Stimulated activated CD4-positive, alpha-beta T cell treated with anti-CD3 and anti-CD28 coated beads, Interleukin-4, amount 100 ng/mL, for 1 hour (primary cell): ENCODE measurements at places on chromosomes 1 and 21.

DNA sequence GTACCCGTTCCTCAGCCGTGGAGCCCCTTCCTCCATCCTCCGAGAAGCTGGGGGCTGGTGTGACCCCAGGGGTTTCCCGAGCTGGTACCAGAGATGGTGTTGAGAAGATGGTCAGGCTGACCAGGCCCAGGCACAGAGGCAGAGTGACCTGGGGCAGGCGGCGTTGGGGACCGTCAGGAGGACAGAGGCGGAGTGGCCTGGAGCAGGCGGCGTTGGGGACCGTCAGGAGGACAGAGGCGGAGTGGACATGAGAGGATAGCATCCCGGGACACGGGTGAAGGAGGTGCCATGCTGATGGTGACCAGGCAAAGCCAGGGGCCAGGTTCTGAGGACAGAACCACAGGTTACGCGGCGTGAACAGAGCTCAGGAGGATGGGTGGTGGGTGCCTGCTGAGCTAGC, 75.9 kb upstream of the TTC34 start:
- no peak for DNase-seq

- no peak for DNase-seq
Observed at GRCh38 chr1:238438311-238439270, 547.9 kb upstream of the ZP4 start.

DNA sequence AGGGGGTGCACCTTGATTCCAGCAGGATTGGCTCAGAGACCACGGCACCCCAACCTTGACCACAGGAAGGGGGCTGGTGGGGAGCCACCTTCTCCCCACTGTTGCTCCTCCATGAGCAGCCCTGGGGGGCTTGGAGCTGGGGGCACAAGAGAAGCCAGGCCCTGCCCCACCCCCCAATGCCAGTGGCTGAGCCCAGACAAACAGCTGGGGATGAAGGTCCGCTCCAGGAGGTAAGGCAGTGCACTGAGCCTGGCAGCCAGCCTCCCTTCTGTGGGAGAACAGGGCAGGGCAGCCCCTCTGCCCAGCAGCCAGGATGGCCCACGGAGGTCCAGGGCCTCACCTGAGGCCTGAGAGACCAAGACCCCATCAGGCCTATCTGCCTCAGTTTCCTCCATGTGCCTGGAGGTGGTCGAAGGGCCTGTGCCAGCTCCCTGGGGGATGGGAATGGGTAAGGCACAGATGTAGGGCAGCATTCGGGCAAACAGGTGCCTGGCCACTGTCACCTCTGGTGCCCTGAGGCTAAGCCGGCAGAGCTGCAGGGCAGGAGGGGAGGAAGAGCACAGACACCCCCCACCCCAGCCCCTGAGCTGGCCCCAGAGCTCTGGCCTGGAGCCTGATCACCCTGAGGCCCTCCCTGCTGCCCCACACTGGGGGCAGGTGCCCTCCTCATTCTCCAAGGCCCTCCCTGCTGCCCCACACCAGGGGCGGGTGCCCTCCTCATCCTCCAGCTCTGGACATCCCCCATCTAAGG, 7.1 kb downstream of the ITGB2 start:
- DNase-seq: no peak

GRCh38 chr1:186627019-186627418, 53.2 kb downstream of the PTGS2 start:
- no peak for DNase-seq

DNA sequence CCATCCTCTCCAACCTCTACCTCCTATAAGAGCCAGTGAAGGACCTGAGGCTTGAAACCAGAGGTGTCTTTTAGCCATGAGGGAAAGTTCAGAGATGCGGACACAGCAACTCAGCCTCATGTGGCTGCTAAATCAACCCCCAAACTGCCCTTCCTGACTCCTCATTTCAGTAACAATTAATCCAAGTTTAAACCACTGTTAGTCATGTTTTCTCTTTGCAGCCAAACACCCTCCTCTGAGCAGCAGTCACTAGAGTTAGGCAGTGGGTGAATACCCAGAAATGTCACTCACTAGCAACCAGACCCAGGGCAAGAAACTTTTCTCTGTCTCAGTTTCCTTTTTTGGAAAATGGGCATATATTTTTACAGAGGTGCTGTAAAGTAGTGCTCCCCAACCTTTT, 71.2 kb downstream of the KCNJ15 start:
- DNase-seq: no peak

DNA sequence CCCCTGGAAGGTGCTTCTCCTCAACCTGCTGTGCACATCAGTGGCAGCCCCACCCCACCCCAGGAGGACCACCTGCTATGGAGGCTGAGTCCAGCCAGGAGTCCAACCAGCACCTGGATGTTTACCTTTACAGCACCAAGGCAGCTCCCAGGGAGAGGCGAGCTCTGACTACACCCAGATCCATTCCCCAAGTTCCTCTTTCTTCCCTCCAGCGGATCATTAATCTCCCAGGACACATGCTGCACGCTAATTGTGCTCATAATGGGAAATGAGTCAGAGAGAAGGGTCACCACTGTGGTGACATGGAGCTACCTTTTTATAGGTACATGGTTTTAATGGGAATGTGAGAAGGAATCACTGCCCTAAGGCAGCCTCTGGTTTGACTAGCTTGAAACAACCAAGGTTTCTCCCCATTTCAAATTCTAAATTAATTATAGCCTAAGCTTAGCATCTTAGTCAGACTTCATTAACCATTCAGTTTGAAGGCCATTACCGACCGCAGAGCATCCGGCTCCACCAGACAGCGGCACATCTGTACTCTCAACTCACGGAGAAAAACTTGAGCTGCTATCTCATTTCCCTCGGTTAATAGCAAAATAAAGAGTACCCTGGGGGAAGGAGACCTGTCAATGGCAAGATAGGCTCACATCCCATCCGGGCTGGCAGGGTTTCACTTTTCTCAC, 173.1 kb upstream of the GALNT2 start:
- DNase-seq: no peak

GRCh38 chr1:61370913-61371279, 288.5 kb downstream of the NFIA start:
- no peak for DNase-seq

GRCh38 chr1:111738436-111739193, 580 bp downstream of the INKA2 start:
- DNase-seq: peak; percentile 31

GRCh38 chr1:194369060-194369459, 1182.6 kb upstream of the B3GALT2 start:
- DNase-seq: no peak
